HAP-1 (cell line): ENCODE measurements at places on chromosomes 16 and 17.
A peak's percentile ranks its signal among the peaks of the same experiment; 100 is the strongest.

- DNase-seq, result no peak
Measured at GRCh38 chr17:40995116-40995515, 1.2 kb upstream of the KRTAP3-3 start.

- DNase-seq, result no peak
Measured at GRCh38 chr17:82297280-82297713, 20.1 kb downstream of the CD7 start.

DNA sequence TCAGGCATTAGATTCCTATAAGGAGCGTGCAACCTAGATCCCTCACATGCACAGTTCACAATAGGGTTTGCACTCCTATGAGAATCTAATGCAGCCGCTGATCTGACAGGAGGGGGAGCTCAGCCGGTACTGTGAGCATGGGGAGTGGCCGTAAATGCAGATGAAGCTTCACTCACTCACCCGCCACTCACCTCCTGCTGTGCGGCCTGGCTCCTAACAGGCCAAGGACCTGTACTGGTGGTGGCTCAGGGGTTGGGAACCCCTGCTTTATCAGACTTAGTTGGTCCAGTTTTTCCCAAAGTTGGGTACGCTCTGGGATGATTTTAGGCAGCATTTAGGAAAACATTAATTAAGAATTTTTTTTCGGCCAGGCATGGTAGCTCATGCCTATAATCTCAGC is 103.8 kb downstream of the MARF1 start:
- peak; percentile 49 for DNase-seq

GRCh38 chr16:88894681-88895300 is 28.3 kb upstream of the PABPN1L start:
- DNase-seq, result no peak

GRCh38 chr17:58312829-58313228 is 15.8 kb downstream of the TSPOAP1 start:
- peak; percentile 4 for DNase-seq

- DNase-seq, result no peak
Measured at GRCh38 chr16:3467182-3467581, 23.7 kb downstream of the NAA60 start.

GRCh38 chr17:79983456-79983855 is 52.2 kb downstream of the TBC1D16 start:
- DNase-seq, result no peak

GRCh38 chr16:21103941-21104860 is 46.4 kb downstream of the DNAH3 start:
- no peak for DNase-seq

GRCh38 chr16:79561729-79562128 is 38.8 kb downstream of the MAF start:
- no peak for DNase-seq

GRCh38 chr17:47324224-47325020 is 667 bp downstream of the EFCAB13 start:
- DNase-seq, result no peak

DNA sequence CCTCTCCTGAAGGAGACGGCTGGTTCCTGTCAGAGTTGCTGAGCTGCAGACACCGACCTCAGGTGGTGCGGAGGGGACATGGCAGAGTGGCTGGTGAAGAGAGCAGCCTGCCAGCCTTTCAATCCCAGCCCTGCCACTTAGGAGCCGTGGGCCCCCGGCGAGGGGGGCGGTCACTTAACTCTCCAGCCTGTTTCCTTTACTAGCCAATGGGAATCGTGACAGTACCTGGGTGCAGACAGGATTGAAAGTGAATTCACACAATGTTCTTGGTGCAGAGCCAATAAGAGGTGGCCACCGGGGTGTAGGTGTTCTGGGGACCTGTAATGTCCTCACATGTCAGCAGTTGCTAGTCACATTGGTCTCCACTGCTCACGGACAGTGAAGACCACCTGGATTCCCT is 13.5 kb downstream of the ACE start:
- no peak for DNase-seq

GRCh38 chr17:66889480-66890230 is 54.7 kb downstream of the CACNG5 start:
- no peak for DNase-seq

DNA sequence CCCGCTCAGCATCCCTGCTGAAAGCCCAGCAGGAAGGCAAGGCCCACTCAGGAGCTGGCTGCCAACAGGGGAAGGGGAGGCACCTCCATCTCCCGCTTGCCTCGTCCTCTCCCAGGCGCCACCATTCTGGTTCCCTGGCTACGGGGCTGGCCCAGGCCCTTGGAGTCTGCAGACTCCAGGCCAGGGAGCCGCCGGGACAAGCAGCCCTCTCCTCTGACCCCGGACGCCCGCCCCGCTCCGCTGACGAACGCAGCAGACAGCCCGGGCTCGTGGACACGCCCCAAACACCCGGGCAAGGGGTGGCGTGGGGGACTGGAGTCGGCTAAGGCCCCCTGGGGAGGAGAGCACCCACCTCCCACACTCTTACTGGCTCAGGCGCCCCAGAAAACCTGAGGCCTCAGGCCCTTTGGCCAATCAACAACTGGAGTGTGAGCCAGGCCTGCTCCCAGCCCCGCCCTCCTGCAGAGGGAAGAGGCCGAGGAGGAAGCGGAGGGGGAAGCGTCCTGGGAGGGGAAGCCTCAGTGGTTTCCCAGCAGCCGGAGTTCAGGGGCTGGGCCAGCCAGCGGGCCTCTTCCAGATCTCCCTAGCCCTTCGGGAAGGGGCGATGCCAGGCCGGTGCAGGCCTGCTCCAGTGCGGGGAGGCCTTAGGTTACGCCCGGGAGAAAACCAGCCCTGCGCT is 4.2 kb downstream of the MNT start:
- peak; percentile 95 for DNase-seq

- no peak for DNase-seq
Measured at GRCh38 chr17:67531291-67531690, 154.2 kb downstream of the PITPNC1 start.

DNA sequence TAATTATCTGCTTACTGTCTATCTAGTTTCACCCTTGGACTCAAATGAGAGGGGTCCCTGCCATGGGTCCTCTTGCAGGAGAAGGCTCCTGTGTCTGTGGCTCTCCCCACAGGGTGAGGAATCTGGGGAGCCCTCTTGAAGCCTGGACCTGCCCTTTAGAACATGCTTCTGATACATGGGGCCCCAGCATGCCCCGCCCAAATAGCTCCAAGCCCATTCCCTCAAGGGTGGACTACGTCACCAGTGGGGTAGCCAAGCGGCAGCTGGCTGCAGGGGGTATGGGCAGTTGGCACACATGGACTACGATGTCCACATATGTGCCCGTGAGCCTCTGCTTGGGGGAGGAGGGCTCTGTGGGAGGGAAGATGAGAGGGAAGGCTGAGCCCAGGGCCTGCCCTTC is 39.3 kb downstream of the ARHGAP27 start:
- no peak for DNase-seq

- DNase-seq, result no peak
Measured at GRCh38 chr17:59762049-59762823, 54.8 kb downstream of the VMP1 start.

DNA sequence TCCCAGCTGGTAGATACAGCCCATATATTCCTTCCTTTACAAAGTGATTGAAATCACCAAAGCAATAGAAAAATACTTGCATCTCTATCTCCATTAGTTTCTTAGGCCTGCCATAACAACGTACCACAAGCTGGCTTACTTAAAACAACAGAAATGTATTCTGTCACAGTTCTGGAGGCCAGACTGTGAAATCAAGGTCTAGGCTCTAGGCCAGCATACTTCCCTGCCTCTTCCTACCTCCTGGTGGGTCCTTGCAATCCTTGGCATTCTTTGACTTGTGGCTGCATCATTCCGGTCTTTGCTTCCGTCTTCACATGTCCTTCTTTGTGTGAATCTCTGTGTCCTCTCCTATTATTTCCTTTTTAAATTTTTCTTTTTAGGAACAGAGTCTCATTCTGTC is 62.5 kb downstream of the ERCC4 start:
- DNase-seq, result no peak

DNA sequence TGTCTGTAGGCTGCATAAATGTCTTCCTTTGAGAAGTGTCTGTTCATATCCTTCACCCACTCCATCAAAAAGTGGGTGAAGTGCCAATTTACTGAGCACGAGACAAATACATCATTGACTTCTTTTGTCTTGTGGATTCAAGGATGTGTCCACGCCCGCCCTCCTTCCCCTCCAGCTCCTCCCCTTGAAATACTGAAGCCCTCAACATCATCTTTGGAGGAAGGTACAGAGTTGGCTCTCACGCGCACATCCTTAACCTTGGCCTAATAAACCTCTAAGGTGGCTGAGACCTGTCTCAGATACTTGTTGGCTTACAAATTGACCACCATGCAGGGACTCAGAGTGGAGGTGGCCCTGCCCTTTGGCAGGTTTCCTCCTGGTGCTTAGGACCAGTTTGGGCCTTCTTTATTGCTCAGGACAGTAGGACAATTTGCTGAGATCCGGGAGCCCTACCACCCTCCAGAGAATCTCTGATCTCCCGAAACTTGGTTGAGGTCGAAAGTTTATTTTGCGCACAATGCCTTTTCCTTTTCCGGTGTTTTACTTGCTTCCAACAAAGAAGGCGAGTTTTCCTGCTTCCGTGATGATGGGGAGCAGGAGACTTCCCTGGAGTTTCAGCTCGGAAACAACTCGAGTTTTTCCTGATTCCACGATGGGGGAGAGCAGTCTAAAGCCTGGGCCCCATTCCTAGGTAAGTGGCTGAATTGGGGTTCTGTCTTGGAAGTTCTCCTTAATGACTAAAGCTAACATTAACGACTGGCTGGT is 14.1 kb upstream of the CDK10 start:
- no peak for DNase-seq

DNA sequence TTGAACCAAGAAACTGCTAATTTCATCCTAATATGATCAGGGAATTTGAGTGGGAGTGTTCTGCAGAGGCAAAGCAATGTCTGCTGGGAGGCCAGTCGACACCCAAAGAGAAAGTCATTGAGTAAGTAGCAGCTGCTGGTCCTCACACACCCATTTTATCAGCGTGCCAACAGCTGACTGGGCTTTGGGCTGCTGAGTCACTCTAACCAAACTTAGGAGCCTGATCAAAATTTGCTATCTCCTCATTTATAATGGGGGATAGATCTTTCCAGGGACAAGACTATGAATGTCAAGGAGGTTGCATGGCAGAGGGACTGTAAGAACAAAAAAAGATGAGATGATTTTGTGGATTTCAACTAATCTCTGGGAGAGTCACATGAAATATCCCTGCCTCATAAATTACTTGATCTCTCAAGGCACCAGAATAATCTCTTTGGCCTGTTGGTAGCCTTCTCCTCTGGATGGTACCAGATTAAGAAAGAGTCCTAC is 32.9 kb downstream of the CPSF4L start:
- DNase-seq, result no peak

GRCh38 chr16:65106757-65107156 is 15.1 kb downstream of the CDH11 start:
- no peak for DNase-seq

GRCh38 chr16:69888005-69888590 is 63.0 kb upstream of the CLEC18A start:
- no peak for DNase-seq

- DNase-seq, result peak; percentile 21
Measured at GRCh38 chr16:50195276-50195675, 42.2 kb downstream of the TENT4B start.

DNA sequence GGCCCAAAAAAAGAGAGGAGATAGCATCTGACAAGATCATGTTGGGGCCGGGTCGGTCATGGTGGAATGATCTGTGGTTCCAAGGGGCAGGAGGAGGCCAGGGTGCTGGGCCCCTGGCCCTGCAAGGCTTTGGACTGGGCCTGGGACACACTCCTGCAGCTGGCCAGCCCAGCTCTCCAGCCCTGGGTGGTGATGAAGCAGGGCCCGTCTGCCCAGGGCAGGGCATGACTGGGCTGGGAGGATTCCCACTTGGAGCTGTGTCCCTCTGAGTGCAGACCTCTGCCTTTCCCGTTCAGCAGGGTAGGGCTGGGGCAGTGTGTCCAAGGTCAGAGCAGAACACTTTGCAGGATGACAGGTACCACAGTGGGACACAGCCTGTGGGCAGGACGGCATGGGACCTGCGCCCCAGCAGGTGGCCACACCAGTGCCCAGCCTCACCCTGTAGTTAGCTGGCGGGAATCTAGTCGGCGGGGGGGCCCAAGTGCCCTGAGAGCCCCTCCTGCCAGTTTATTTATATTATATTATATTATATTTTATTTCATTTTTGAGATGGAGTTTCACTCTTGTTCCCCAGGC is 27.6 kb upstream of the MYO15B start:
- no peak for DNase-seq

DNA sequence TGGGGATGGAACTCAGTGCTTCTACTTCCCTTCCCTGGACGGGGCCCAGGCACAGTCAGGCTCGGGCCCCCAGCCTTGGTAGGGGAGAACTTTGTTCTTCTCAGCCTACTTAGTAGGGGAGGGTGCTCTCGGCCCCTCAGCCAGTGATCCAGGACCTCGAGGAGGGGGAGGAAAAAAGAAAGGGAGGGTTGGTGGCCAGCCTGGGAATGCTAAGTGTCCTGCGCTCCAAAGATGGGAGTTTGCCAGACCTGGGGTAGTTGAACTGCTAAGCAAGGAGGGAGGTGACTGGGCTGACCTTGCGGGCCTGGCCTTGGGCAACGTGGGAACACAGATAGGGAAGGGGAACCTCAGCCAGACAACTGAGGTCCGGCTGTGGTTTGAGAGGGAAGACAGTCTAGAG is 12.2 kb downstream of the ADGRG1 start:
- no peak for DNase-seq

GRCh38 chr16:54240271-54241129 is 46.1 kb downstream of the IRX3 start:
- DNase-seq, result no peak

DNA sequence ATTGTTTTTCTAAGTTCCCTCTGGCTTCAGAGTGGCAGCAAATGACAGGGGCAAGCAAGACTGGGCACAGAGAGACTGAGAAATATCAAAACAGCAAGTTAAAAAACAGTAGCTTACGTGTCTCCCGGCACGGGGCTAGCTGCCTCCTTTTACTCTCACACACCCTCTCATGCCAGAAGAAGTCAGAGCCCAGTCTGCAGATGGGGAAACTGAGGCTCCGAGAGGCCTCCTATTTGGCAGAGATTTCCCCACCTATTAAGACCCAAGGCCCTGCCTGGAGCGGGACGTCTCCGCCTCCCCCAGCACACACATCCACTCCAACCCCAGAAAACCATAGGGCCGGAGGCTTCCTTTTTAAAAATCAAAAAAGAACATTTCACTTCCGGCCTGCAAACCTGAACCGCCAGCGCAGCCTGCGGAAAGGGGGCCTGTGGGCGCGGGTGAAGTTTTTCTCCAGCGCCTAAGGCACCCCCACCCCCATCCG is 832 bp downstream of the CARHSP1 start:
- no peak for DNase-seq
